ENCODE measurements at places on chromosomes 5 and 9. TPM values are rescaled to one million over a fixed set of nuclear protein-coding genes. Genes with fewer than 3 reads are reported as not detected.

Gene PCDHGA1
- total RNA-seq = 0.74 TPM

Gene TMC1
- total RNA-seq = 0.56 TPM

Gene IL5
- total RNA-seq = not detected

Gene SEC61B
- 124 TPM for total RNA-seq

Gene ELOVL7
- 2.1 TPM for total RNA-seq

Gene DPYSL3
- total RNA-seq = 26.9 TPM

Gene RNF38
- 37.8 TPM for total RNA-seq

Gene LCP2
- 68.6 TPM for total RNA-seq

Gene TOR1B
- total RNA-seq = 19.0 TPM

Gene CERT1
- total RNA-seq = 54.0 TPM

Gene NUTM2G
- total RNA-seq = not detected

Gene BHMT2
- 20.8 TPM for total RNA-seq

Gene SMU1
- total RNA-seq = 18.3 TPM

Gene IGFBPL1
- total RNA-seq = not detected

Gene BNC2
- total RNA-seq = 53.6 TPM

DNA sequence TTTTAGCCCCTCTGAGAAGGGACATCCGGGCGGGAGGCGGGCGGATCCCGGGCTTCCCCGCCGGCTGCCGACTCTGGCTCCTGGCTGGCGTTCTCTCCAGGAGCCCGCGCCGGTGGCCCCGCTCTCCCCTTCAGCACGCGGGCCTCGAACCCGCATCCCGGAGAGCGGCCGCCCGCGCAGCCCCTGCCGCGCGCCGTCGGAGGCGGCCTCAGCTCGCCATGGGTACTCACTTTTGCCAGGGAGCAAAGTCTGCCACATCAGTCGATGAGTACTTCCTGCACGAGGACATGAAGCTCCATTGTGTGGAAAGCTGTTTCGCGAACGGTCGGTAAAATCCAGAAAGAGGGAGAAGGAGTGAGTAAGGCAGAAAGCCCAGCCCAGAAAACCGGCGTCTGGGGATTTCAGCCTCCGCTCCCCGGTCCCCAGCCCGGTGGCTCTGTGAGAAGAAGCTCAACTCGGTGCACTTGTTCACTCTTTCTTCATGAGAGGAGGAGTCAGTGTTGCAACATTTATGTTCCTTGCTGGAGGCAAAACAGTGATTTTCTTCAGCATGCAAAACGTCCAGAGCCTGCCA lies at the start of gene PRLR:
TSS of gene PRLR (minus strand) at position 450 of the 574 bp plus-strand sequence. CDS start 140,867 bp downstream, outside the sequence.
- DNase-seq = no peak

DNA sequence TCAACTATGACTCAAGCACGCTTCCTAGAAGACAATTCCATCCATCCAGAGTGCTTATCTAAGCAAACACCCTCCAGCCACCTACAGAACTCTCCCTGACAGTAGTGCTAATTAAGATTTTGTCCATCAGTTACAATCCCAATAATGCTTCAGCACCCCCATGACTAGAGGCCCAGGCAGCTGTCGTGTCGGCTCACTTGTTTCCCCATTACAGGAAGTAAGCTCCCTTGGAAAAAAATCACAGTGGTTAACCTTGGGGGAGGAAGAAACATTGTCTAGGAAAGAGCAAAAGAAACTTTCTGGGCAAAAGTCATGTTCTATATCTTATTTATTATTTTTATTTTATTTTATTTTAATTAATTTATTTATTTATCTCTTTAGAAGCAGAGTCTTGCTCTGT lies 108.8 kb upstream of the LPAR1 start:
- DNase-seq = no peak

- no peak for DNase-seq
Observed at GRCh38 chr9:133910855-133911514, 81.1 kb downstream of the VAV2 start.

GRCh38 chr5:123089914-123090660 lies 1.0 kb downstream of the PRDM6 start:
- no peak for DNase-seq

DNA sequence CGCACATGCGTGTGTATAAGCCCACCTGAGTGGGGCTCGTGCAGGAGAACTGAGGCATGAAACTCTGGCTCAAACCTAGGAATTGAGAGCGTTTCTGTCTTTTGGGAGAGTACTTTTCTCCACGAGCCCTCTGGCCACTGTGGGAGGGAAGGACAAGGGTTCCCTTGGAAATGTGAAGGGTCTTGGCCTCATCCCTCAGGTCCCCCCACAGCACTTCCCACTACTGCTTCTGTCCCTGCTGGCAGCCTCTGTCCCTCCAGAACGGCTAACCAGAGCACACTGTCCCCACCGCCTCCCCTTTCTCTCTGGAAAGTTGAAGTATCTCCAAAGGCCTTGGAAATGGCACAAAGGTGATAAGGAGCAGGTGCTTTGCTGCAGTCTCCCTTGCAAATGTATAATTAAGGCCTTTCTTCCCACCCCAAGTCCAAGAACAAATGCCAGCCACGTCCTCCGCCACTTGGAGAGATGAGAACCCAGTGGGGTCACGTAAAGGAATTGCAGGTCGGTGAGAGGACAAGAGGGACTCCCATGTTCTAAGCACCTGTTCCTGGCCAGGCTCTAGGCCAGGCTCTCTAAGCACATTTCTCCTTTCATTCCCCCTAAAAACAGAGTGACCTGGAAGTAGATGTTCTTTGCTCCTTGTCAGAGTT lies 107.9 kb upstream of the LMX1B start:
- no peak for DNase-seq

DNA sequence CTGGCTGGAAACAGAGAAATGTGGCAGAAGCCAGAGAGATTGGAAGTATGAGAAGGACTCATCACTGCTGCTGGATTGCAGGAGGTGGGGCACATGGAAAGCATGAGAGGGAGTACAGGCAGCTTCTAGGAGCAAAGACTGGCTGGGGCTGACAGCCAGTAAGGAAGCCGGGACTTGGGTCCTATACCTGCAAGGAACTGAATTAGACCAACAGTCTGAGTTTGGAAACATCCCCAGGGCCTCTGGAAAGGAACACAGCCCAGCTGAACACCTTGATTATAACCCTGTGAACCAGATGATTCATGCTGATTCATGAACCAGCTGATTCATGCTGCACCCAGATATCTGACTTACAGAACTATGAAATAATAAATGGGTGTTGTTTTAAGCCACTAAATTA lies 93.4 kb downstream of the OSTF1 start:
- DNase-seq = no peak

GRCh38 chr5:109705596-109705995 lies 15.9 kb downstream of the MAN2A1 start:
- DNase-seq = no peak

- DNase-seq = no peak
Observed at GRCh38 chr5:172644711-172645110, 3.6 kb downstream of the NEURL1B start.

GRCh38 chr9:95028853-95029219 lies 288.7 kb downstream of the FANCC start:
- DNase-seq = no peak

- DNase-seq = no peak
Observed at GRCh38 chr5:103646698-103647614, 84.4 kb upstream of the NUDT12 start.

DNA sequence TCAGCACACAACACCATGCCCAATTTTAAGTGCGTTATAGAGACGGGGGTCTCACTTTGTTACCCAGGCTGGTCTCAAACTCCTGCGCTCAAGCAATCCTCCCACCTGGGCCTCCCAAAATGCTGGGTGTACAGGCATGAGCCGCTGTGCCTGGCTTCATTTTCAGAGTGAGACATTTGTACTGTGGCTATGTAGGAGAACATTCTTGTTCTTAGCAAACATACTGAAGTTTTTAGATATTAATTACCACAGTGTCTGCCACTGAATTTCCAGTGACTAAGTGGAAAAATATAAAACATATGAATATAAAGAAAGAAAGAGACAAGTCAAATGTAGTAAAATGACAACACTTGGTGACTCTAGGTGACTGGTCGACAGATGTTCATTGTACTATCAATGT lies 20.9 kb downstream of the BTNL9 start:
- no peak for DNase-seq

- no peak for DNase-seq
Observed at GRCh38 chr9:138067613-138068367, 190.2 kb downstream of the CACNA1B start.

GRCh38 chr5:98205691-98206461 lies 567.6 kb upstream of the RGMB start:
- no peak for DNase-seq

DNA sequence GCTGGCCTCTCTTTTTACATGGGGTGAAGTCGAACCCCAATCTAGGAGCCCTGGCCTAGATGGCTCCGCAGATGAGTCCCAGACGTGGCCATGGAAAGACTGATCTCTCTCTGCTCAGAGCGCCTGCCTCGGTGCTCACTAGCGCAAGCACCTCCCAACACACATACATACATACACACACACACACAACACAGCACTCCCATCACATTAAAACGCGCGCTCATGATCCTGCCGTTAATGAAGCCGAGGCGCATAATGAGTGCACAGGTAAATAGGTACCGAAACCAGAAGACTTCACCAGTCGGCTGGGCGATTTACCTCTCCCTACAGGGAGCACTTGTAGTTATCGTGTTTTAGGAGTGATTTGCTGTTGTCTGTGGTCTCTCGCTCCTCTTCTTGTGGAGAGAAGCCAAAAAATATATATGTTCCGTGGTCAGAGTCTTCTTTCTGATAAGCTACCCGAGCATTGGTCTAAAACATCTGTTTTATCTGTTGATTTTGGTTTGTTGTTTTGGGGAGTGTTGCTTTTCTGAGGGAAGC lies 207.7 kb downstream of the MEF2C start:
- no peak for DNase-seq

DNA sequence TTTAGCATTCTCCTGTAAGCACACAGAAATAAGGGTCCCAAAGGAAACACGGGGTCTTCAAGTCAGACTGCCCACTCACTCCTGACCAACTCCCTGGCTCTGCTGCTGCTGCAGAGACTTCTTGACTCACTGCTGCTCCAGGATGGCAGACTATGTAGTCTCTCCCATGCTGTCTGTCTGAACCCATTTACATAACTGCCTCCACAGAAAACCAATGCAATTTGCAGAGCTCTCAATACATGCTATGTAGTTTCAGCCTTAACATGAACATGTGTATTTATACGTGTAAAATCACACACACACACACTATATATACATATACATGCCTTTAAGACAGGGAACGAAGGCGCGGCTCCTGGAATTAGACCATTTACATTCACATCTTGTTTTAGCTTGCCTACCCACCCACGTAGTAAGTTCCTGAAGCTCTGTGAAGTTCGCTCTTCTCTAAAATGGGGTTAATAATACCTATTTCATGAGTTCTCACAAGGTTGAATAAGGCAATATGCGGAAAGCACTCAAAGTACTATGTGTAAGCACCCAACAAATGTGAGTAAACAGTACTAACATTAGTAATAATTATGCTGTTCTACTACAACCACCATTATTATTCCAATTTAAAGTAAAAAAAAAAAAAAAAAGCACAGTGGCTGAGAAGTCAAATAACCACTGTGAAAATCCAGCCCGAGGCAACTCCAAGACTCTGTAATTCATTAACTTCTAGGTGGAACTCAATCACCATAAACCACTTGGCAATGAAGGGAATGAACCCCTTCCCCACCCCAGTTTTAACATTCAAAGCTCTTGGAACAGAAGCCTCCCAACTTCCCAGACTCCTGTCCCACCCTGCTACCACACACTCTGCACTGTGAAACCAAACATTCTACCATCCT lies 31.8 kb downstream of the PRELID2 start:
- no peak for DNase-seq

DNA sequence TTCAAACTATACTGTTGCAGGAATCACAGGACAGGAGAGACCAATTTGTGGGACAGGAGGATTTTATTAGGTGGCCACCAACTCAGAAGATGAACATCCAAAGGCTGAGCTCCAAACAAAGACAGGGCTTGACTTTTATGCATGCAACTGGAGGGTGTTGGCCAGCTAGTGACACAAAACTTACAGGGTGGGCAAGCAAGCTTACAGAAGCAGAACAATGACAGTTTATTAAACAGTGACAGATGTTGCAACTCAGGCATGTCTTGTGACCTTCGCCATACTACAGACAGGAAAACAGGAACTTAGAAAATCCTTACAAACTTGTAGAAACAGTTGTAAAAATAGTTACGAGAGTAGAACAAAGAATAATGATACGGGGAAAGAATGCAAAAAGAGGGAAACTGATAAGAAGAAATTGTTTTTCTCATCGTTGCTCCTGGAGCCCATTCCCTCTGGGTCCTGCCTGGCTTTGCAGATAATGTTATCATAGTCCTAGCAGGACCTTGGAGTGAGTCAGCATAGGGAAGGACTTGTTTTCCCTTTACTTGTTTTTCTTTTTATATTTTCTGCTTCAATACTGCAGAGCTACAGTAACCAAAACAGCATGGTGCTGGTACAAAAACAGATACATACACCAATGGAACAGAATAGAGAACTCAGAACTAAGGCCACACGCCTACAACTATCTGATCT lies 2083.0 kb upstream of the ACO1 start:
- no peak for DNase-seq

DNA sequence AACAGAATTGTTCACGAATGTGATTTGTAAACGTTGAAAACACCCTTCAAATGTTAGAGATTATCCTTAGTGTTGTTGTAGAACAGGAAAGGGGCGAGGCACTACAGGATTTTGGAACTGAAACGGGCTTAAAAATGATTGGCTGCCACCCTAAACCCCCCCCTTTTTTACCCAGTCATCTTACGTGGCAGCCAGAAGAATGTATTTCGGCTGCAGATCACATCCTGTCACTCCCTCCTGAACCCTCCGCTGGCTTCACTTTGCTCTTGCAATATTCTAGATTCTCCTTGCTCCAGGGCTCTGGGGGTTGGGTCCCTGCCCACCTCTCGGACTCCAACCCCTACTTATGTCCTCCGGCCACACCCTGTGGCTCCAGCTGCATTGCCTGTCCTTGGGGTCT lies 13.9 kb upstream of the UNC5A start:
- DNase-seq = no peak

DNA sequence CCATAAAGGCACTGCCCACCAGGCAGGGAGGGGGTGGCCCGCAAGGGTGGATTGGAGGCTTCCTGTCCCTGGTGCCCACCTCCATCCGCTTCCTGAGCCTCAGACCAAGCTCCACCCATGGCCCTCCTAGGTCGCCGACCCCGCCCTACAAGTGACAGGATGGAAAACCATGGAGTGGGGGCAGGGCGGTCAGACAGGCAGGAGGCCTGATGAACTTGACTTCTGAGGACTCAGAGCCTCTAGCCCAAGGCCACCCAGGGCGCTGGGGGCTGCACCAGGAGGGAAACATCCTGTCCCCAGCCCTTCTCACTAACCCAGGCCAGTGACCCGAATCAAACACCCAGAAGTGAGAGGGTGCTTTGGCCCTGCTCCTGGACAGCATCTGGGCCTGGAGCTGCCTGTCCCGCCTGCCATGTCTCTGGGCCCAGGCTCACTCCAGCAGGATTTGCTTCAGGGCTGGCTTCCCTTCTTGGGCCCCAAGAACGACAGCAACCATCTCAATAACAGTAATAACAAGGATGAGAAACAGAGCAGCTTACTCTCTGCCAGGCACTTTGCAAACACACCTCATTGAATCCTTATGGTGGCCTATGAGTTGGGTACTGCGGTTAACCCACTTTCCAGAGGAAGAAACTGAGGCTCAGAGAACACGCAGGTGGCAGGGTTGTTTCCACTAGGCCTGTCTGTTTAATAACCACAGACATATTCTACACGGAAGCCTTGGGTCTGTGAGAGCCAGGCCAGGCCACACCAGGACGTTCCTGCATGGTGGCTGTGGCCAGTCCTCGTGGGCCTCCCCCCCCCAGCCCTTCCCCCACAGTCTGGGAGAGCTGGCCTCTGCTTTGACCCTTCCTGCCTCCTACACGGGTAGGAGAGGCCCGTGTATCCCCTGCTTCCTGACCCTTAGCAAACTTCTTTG lies 4.4 kb upstream of the ST6GALNAC6 start:
- DNase-seq = no peak

GRCh38 chr5:93899026-93899600 lies 157.7 kb upstream of the POU5F2 start:
- no peak for DNase-seq

- no peak for DNase-seq
Observed at GRCh38 chr5:90554358-90555006, 4.1 kb upstream of the ADGRV1 start.
